GM23248 (cell line): ENCODE measurements at places on chromosomes 12 and 14.

- no peak for DNase-seq
Measured at GRCh38 chr12:29662734-29663323, 120.9 kb downstream of the TMTC1 start.

GRCh38 chr14:60970146-60970545 is 10.7 kb downstream of the TRMT5 start:
- DNase-seq, result no peak

DNA sequence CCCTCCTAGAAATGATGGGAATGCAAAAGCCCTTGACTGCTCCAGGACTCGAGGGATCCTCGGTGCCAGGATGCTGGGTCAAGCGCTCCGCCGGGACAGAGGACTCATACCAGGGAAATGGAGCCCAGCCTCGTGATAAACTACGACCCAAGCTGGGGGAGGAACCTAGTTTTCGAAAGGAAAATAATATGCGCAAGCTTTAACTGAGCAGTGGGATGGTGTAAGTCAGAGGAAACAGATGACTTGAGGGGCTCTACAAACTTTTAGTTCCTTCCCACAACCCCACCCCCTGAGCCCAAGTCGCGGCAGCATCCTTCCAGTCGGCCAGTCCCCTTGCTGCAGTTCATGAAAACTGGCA is 654 bp upstream of the SUPT16H start:
- no peak for DNase-seq

DNA sequence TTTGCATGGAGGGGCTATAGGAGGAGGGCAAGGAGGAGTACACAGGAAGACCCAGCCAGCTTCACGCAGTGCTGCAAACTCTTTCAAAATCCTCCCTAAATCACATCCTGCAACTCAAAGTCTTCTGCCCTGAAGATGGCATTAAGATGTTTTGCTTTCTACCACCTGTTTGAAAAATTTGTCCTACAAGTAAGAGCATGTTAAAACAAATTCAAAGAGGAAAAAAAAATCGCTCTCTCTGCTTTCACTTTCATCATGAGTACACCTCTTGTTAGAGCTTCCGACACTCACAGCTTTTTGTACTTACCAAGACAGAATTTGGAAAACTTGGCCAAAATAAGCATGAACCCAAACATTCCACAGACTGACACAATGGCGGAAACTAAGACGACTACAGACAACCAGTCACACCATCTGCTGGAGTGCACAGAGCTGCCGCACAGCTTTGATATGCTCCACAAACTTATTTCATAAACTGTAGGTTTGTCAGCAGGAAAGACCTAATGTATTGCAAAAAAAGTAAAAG is 21.3 kb downstream of the GCH1 start:
- peak; percentile 78 for DNase-seq

DNA sequence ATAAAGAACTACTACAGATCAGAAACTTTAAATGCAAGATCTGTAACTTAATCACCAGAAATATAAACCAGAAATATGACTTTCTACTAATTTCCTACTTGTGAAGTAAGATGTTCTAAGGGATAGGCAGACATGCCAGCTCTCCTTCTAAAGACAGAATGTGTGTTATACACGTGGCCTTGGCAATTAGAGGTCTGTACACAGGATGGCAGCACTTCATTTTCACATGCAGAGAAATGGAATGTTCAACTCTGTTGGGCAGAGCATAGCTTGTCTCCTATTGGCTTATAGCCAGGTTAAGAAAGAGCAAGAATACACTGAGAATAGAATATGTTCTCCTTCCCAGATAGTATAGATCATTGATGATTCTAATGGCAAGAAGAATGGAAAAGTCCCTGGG is 403.8 kb downstream of the DAD1 start:
- DNase-seq, result peak; percentile 1

- peak; percentile 43 for DNase-seq
Measured at GRCh38 chr12:26786491-26786864, 46.5 kb downstream of the ITPR2 start.

DNA sequence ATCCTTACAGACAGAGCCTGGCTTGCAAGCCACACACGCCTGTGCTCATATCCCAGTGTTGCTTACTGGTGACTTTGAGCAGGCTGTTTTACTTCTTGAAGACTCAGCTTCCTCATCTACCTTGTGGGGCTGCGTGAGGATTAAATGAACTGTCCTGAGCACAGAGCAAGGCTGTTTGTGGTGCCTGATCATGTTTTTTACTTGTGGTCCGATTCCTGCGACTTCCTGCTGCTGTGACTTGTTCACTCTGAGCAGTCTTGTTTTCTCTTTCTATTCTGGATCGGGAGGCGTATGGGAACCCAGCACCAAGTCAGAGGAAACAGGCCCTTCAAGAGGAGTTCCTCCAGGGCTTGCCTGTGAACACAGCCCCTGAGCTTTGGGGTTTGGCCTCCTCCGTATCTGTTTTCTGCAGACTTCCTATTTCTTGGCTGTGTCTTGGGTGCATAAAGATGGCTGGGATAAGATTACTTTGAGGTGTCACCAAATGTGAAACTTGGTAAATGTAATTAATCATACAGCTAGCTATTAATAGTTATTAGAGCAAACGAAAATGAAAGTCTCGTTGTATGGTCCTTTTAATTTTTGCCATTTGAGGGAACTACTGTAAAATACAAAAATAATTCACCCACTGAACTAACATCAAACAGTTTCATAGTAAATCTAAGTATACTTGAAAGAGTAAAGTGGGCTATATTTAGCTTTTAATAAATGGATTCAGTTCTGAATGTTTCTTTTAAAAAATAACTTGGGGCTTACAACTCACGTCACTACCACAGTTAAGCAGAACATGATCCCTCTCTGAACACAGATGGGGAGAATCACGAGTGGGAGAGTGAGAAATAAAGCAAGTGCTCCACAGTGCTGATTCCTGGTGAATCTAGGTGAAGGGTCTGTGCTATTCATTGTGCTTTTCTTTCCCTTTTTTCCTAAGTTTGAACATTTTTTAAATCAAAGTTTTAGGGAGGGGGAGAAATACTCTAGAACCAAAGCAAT is 251.5 kb downstream of the FOXN3 start:
- peak; percentile 12 for DNase-seq

GRCh38 chr12:43291516-43291915 is 260.5 kb downstream of the ADAMTS20 start:
- DNase-seq, result peak; percentile 79

GRCh38 chr12:58711974-58712373 is 208.3 kb downstream of the LRIG3 start:
- DNase-seq, result peak; percentile 73

GRCh38 chr12:67001251-67001650 is 267.9 kb upstream of the CAND1 start:
- no peak for DNase-seq

GRCh38 chr12:89622115-89622514 is 86.5 kb downstream of the ATP2B1 start:
- peak; percentile 15 for DNase-seq

DNA sequence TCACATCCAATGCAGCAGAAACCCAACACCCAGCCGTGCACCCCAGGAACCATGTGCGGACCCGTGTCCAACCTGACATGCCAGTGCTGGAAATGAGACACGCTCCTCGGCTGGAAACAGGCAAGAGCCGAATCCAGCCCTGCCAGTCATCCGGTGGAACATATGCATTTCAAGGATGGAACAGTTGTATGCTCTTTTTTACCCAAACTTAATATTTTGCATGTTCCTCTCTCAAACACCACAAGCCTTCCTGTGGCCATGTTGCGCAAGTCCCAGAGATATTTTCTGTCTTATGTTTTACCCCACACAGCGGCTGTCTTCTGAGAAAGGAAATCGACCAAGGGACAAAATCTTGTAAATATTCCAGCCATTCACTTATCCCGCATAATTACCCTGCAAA is 196.9 kb downstream of the BCL11B start:
- no peak for DNase-seq

DNA sequence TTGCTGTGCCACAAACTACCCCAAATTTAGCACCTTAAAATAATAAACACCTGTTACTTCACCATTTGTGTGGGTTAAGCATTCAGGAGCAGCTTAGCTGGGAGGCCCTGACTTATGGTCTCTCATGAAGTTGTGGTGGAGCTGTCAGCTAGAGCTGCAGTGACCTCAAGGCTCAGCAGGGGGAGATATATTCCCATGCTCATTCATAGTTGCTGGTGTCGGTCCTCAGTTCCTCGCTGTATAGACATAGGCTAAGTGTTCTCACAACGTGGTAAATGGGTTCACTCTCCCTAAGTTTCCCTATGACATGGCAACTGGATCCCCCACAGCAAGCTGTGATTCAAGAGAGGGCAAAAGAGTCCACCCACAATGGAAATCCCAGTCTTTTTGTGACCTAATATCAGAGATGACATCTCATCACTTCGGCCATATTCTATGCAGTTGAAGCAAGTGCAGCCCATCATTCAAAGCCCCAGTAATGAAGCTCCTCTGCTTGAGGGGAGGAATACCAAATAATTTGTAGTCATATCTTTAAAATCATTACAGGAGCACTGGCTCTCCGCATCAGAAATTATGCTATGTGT is 41.1 kb downstream of the PRB3 start:
- DNase-seq, result peak; percentile 65

- no peak for DNase-seq
Measured at GRCh38 chr12:14963520-14963919, 2.1 kb upstream of the ARHGDIB start.

- no peak for DNase-seq
Measured at GRCh38 chr12:47242426-47242825, 162.7 kb upstream of the AMIGO2 start.

- DNase-seq, result peak; percentile 49
Measured at GRCh38 chr12:119938049-119938667, 50.9 kb upstream of the BICDL1 start.

DNA sequence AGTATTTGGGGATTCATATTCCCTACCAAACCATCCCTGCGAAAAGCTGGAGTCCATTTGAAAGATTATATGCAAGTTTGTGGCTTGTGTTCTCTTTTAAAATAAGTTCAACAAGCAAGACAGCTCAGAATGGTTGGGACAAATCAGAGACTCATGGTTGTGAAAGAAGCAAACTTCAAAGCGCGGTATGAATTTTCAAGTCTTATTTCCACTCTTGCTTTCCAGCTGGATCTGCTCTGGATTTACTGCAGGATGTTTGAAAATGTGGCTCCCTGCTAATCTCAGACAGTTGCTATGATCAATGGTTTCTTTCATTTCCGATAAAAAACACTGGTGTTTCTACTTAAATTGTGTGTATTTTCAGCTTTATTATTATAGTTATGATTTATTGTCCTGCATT is 477.5 kb downstream of the RAD51B start:
- DNase-seq, result no peak

GRCh38 chr14:96486705-96487104 is 15.5 kb upstream of the PAPOLA start:
- no peak for DNase-seq

DNA sequence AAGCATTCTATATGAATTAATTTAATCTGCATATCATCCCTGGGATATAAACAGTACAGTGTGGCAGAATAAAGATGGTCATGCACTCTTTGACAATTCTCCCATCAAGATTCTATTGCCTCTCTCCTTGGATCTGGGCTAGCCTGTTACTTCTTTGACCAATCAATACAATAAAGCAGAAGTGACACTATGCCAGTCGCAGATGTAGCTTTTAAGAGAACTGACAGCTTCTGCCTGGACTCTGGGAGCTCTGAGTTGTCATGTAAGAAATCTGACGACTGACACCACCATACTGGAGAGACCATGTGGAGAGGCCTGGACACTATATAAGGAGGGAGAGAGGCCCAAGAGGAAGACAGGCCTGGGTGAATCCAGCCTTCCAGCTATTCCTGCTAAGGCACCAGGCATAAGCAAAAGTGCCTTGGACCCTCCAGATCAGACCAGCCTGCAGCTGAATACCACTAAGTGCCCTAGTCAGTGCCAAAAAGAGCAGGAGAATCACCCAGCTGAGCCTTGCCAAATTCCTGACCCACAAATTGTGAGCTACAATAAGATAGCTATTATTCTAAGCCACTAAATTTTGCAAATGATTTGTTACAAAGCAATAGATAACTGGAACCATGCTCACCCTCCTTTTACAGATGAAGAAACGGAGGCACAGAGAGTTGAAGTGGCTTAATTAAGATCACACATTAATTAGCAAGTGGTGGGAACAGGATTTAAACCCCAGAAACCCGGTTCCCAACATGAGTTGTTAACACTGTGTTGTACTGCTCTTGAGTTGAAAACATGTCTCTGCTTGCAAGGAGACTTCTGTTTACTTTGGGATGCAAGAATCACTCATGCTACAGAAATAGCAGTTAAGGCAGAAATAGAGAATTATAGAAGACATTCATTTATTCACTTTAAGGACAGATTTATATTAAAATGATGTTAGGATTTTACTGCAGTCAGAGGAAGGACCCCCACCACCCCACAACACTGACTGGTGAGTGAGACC is 84.6 kb downstream of the RIN3 start:
- no peak for DNase-seq

- peak; percentile 36 for DNase-seq
Measured at GRCh38 chr14:67370830-67371229, 10.7 kb downstream of the EIF2S1 start.

DNA sequence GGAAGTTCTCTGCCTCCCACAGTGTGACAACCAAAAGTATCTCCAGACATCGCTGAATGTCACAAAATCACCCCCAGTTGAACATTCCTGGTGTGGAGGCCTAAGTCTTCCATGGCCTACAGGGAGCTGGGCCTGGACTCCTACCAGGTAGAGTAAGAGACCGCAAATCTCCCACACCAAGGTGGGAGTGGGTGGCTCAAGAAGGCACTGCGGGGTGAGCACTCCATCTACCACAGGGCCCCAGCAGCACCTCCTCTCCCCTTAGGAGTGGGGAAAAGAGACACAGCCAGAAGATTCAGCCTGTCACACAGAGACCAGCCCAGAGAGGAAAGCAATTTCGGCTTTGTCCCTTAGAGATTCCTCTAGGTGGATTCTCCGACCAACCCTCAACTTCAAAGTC is 25.5 kb downstream of the LRTM2 start:
- DNase-seq, result no peak

- no peak for DNase-seq
Measured at GRCh38 chr12:116689521-116689920, 48.3 kb downstream of the SPRING1 start.

DNA sequence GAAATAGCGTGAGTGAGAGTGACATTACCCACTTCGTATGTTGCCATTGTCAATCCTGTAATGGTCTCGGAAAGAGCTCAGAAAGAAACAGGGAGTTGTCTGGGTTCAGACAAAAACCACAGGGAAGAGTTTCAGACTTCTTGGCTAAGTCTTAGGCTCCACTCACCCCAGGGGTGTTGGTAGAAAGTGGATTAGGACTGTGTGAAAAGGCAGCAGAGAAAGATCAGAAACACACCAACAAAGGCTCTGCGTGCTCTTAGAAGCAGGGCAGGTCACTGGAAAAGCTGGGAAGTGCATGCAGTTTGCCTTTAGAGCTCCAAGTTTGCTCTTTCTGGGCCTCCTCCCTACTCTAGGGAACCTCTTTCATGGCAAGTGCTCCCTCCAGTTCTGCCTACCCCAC is 106.1 kb upstream of the PLXNC1 start:
- DNase-seq, result no peak

GRCh38 chr12:9951026-9951675 is 19.0 kb upstream of the CLEC2A start:
- DNase-seq, result peak; percentile 6

DNA sequence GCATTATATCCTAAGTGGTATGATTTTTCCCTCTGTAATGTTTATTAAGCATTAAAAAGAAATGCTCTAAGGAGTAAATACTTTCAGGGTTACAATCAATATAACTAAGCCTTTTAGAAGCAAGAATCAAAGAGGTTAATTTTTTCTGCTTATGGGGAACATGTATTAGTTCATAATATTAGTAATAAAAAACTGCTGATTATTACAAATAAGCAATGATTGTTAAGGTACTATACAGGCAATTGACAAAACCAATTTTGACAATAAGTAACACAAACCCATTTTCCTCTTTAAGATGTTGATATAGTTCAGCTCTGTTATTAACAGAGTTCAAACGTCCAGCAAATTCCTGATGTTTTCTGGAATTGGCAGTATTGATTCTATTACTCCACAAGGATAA is 31.8 kb downstream of the INTS13 start:
- no peak for DNase-seq
